ENCODE measurements at places on chromosomes 4 and X.

GRCh38 chr4:35739308-35739707 is 505.0 kb downstream of the ARAP2 start:
- no peak for DNase-seq

DNA sequence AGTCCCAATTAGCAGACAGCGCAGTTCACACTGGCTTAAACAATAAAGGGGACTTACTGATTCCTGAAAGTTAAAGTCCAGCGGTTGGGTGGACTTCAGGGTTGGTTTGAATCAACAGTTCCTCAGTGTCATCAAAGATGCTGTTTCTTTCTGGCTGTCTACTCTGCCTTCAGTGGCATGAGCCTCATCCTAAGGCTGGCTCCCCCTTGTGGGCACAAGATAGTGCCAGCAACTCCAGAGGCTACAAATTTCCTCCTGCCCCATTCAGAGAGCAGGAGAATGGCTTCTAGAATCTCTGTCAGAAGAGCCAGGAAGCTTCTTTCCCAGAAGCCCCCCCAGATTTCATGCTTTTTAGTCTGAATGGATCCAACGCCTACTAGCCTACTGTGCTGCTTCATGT is 82.4 kb upstream of the MTM1 start:
- DNase-seq, result peak; percentile 54

DNA sequence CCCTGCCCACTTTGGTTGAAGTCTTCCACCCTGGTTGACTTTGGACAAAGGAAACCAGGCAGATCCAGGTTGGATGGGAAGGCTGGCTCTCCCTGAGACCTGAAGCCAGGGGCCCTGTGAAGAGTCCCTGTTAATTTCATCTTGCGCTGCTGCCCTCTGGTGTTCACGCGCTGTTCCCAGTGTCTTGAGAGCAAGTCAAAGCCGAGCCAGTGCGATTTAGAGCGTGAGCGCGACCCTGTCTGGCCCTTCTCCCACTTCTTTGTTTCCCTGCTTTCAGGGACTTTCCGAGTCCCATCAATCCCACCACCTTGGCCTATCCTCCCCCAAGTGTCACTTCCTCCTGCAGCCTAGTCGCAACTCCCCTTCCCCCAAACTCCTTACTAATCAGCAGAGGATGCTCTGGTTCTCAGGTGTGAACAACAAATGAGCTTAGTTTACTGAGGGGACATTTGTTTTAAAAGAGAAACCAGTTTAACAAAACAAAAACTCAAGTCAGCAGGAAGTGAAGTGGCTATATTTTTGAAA is 25.8 kb upstream of the CHRNA9 start:
- peak; percentile 96 for DNase-seq

GRCh38 chr4:182881914-182882313 is 35.3 kb downstream of the DCTD start:
- DNase-seq, result no peak

DNA sequence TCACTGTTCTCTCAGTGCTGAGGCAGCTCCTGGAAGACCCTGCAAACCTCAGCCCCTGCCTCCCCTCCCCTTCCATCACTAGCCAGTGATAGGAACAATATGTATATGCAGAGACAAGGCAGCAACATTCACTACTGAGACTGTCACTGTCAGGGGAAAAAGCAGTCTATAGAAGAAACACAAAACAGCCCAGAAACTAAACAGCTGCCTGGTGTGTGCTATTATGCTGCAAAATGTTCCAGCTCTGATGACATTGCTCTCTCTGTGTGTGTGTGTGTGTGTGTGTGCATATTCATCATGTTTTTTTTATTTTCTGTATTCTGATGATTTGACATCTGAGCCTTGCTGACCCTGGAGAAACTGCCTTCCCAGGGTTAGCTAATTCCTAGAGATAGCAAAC is 147.2 kb downstream of the SPATA18 start:
- DNase-seq, result no peak

DNA sequence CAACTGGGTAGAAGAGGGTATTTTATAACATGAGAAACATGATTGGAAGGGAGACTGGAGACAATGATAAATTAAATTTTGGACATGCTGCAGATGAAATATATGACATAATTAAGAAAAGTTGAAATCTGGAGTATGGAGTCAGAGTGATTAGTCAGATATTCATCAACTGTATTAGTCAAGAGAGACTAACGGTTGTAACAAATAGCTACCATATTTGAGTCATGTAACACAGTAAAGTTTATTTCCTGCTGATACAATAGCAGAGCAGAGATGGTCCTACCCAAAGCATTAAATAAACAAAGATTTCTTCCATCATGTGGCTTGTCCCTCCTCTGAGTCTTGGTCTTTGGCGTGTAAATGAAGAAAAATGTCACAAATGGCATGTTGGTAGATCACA is 321.3 kb downstream of the GALNTL6 start:
- DNase-seq, result no peak

DNA sequence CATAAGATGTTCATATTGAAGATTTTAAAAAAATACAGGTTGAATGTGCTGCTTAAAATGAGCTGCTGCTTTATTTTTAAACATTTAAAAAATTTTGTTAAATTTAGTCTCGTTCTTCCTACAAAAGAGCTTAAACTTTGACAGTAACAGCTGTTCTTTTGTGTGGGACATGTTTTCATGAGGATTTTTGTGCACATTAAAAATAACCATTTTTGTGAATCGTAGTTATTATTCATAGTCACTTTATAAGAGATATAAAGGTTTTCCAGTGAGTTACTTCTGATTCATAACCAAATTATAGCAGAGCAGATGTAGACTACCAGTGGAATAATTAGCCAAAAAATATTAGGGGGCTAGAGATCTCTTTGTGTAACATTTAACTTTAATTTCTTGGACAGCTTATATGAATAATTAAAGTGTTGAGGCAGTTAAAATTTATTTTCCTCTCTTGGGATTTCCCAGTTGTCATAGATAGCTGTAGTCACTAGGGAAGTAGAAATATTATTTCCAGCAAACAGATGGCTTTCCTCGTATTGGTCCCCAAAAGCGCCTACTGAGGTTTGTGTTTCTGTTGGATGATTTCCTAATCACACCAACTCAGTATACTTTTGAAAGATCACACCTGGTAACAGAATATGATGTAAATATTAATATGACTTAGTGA is 24.2 kb downstream of the RBPJ start:
- no peak for DNase-seq

- DNase-seq, result no peak
Measured at GRCh38 chrX:45623266-45623665, 422.6 kb upstream of the DIPK2B start.

DNA sequence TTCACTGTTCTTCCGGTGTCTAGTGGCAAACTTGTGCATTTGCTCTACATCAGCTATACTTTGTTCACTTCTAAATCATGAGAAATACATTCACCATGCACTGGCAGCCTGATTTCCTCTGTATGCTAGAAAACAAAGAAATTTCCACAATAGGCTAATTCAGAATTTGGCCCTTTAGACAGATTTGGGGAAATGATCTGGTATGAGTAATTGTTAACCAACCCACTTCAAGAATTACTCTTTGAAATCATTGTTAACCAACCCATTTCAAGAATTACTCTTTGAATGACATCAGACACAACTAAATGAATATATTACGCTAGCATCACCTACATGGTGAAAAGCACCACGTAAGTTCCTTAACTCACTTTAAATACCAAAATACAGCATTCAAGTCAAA is 14.6 kb downstream of the APBB2 start:
- no peak for DNase-seq

- DNase-seq, result no peak
Measured at GRCh38 chr4:148112231-148112982, 329.8 kb downstream of the NR3C2 start.

DNA sequence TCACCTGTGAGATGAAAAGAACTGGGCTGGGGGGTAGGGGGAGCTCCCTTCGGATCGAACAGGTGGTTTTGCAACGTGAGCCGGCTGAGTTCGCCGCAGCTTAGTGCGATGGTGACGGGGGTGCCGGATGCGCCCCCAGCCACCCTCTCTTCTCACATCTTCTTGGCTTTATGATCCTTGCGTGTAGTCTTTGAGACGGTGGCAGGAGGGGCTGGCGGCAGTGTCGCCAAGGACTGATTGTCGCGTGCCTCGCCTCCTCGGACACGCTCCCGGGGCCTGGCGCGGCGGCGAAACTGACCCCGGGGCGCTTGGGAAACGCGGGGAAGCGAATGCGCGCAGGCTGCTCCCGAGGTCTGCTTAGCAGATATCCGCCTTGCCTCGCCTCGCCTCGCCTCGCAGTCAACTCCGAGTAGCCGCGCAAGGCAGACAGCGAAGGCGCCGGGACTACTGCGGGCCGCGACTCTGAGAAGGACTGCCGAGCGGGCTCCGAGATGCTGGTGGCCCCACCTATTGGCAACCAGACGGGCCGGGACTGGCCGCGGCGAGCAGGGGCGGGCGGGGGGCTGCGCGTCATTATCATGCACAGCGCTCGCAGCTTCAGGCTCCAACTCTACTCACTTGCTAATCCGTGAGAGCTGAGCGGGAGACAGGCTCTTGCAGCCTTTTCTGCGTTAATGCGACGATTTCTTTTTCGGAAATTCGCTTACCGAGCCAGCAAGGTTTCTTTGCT is 1.5 kb downstream of the GRID2 start:
- DNase-seq, result no peak

- no peak for DNase-seq
Measured at GRCh38 chr4:75696071-75696470, 22.9 kb upstream of the G3BP2 start.

- no peak for DNase-seq
Measured at GRCh38 chrX:45196701-45197100, 4.0 kb downstream of the DIPK2B start.

GRCh38 chr4:98803251-98803650 is 125.7 kb downstream of the EIF4E start:
- no peak for DNase-seq

DNA sequence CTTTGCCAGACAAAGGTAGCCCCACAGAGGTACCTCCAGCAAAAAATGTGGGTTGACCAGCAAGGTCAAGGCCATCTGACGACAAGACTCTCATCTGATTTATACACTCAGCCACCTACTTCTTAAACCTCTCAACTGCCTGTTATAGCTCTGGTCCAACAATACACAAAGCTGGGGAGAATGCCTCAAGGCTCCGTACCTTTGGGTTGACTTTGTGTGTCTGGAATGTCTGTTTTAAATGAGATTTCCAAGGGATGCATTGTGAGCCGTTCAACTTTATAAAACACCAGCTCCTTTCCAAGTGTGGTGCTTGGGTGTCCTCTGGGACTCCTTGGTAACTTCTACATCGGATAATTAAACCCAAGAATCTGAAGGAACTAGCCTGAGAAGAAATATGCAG is 167.0 kb upstream of the RPL34 start:
- no peak for DNase-seq

DNA sequence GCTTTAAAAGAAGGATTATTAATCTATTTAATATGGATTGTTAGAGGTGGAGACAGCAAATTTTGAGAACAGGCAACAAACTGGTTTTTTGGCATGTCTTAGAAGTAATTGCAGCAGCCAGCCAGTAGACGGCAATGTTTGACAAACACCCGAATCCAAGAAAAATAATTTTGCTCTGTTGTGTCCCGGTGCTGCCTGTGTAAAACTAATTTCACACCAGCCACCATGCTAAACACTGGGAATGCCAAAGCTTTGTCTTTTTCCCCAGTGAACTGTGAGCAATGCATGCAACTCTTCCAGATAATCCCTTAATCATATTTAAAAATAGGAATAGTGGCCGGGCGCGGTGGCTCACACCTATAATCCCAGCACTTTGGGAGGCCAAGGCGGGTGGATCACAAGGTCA is 25.9 kb downstream of the SMIM31 start:
- DNase-seq, result no peak

DNA sequence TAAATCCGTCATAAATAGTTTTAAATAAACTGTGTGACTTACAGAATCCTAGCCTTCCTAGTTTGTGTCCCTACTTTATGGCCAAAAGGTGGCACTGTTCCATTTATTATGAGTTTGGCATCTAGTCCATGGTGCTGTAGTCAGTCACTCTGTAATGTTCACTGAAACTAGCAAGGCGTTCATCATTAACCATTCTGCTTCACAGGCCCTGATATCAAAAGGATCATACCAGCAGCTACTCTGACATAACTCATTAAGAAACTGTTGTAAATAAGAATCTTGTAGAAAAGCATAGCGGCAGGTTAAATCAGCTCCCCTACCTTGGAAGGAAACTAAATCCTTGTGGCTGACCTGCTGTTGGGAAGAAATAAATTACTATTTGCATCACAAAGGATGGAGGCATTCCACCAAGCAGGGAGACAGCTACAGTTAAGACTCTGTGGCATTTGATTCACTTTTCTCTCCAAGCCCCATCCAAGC is 919.6 kb upstream of the DIAPH2 start:
- no peak for DNase-seq

DNA sequence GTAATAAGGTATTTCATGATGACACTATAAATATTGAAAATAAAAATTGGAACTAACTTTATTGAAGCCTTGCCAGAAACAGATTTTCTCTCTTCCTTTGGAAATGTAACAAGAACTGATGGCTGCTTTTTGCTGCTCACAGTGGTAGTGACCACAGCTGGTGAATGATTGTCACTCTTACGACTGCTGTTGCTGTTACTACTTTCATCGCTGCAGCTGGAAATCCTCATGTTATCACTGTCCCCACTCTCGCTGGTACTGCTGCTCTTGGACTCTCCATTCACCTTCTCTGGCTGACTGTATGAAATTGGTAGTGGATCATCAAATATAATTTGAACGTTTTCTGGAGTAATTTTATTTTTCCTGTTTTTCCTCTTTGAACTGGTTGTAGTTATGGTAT is 28.5 kb upstream of the COX18 start:
- no peak for DNase-seq

- DNase-seq, result no peak
Measured at GRCh38 chr4:183631577-183632198, 27.3 kb downstream of the RWDD4 start.

DNA sequence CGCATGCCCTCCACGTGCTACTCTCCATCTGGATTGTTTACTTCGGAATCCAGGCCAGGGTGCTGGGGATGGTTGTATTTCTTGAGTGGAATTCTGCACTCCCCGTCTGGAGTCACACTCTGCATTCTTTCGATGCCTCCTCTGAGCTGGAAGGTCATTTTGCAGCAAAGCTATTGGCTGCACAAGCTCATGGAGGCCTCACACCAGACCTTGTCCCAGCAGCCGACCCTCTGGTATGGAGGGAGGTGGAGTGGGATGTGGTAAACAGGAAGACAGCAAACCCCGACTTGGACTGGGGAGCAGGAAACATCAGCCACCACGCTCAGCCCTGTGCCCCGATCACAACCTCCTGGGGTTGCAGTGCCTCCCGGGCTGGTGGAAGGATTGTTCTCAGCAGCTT is 225.3 kb upstream of the LNX1 start:
- DNase-seq, result no peak
